ENCODE measurements at places on chromosomes 12 and 14. TPM values are rescaled to one million over a fixed set of nuclear protein-coding genes. Genes with fewer than 3 reads are reported as not detected.

The TMCC3 gene
- total RNA-seq: 27.8 TPM

The PAPLN gene
- total RNA-seq: 60.1 TPM

The DACT1 gene
- total RNA-seq: 0.05 TPM

The CFAP54 gene
- 13.1 TPM for total RNA-seq

Data from dermis blood vessel endothelial cell (primary cell).